ENCODE measurements at places on chromosomes 1 and 21.

DNA sequence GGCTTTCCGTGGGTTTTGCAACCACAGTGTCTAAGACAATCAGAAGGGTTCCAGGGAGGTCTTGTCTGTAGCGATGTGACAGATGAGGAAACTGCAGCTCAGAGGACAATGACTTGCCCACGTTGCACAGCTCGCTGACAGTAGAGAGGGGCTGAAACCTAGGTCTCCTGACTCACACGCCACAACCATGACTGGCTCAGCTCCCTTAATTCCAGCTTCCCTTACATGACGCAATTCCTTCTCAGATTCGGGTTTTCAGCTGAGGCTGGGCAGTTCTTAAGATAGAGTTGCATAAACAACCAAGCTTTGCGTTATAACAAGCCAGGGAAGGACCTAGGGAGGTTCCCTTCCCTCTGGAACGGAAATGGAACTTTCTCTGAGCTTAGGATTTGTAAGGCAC is 36.3 kb downstream of the DHCR24 start:
- DNase-seq: no peak

GRCh38 chr1:1073743-1074587 is at the start of gene RNF223:
TSS of gene RNF223 (minus strand) at chr1:1074306. CDS start at chr1:1072566, 1,740 bp downstream.
- no peak for DNase-seq

GRCh38 chr21:37139154-37139553 is 66.1 kb downstream of the TTC3 start:
- no peak for DNase-seq

DNA sequence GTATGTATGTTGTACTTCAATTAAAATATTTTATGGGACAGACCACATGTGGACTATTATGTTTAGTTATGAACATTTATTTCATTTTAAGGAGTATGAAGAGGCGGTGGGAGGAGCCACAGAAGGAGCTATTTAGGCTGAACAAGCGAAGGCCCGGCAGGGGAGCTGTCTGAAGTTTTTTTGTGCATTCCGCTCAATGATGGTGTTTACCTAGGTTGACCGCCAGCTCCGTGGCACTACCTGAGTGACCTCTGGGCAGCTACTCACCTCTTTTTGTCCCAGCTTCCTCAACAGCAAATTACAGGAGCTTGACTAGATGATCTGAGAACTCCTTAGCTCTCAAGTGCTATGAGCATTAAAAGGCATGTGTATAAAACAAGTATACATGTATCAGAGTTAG is 32.7 kb upstream of the C1orf198 start:
- no peak for DNase-seq

GRCh38 chr1:69171248-69171647 is 396.5 kb upstream of the LRRC7 start:
- DNase-seq: no peak

- no peak for DNase-seq
Observed at GRCh38 chr1:29176576-29176975, 5.1 kb downstream of the SRSF4 start.

Measured in activated CD4-positive, alpha-beta T cell treated with anti-CD3 and anti-CD28 coated beads for 1 hour (primary cell).